Putamen (tissue), 1 donor: ENCODE measurements at places on chromosomes 6 and 20.

- no peak for DNase-seq
Observed at GRCh38 chr6:135944120-135944519, 92.6 kb downstream of the PDE7B start.

DNA sequence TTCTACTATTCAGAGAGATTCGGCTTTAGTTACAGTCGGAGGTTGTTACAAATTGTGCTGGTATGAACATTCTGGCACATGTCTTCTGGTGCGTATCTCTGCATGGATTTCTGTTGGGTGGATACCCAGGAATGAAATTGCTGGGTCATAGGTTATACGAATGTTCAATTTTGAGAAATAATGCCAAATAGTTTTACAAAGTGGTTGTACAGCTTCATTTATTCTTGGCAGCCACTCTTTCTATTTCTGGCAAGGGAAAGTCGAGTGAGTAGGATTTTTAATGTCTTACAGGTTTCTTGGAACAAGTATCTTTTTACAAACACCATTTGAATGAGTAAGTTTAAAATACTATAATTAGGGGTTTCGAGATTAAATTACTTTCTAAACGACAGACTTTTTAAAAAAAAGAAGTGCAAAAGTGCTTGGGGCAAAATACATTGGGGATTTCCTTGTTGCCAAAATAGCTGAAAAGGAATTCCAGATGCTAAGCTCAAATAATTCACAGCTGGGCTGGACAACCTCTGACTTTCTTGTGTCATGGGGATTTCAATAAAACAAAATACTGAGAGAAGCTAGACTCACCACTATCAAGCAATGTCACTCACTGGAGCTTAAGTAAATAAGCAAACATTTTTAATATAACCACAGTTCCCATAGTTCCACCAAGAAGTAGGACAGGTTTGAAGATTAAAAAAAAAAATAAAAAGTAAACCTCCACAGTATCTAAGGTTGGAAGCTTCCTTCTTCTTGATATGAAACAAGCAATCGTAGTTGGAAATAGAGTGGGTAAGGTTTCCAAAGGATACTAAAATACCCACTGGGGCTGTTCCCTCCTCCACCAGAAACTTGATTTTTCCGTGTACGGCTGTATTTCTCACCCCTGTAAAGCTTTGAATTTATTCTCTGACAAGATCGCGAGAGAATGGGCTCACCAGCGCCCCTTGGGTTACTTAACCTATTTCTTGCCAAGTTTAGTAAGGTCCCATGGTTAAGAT is 21.6 kb upstream of the GFOD1 start:
- DNase-seq, result no peak

DNA sequence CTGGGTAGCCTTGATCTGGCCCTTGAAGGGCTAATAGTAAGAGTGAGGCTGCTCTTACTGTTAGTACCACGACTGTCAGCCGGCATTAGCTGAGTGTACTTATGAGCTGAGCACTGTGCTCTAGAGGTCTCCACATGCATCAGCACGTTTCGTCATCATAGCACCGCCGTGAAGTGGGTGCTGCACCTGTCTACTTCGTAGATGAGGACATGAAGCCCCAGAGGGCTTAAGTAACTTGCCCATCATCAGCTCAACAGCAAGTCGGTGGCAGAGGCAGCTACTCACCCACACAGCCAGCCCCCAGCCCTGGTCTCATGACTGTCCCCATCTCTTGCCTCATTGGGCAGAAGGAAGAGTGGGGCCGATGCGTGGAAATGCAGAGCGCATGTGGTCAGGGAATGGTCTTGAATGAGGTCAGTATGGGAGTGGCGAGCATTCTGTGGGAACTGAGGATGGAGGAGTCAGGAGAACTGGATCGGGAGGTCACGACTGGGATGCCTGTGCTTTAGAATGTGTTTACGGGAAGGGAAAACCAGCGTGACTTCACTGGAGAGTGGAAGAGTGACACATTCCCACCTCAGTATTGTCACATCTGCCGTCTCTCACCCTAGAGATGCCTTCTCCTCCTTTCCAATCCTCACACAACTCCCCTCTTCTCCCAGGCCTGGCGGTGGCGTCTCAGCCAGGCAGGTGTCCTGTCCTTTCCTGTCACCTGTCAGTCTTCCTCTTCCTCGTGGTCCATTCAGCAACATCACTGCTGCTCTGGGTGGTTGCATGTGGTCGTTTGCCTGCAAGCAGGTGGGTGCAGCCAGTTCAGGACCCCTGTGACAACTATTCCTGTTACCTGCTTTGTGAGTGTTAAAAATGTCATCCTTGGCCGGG is 6.0 kb downstream of the SYTL3 start:
- DNase-seq, result no peak

DNA sequence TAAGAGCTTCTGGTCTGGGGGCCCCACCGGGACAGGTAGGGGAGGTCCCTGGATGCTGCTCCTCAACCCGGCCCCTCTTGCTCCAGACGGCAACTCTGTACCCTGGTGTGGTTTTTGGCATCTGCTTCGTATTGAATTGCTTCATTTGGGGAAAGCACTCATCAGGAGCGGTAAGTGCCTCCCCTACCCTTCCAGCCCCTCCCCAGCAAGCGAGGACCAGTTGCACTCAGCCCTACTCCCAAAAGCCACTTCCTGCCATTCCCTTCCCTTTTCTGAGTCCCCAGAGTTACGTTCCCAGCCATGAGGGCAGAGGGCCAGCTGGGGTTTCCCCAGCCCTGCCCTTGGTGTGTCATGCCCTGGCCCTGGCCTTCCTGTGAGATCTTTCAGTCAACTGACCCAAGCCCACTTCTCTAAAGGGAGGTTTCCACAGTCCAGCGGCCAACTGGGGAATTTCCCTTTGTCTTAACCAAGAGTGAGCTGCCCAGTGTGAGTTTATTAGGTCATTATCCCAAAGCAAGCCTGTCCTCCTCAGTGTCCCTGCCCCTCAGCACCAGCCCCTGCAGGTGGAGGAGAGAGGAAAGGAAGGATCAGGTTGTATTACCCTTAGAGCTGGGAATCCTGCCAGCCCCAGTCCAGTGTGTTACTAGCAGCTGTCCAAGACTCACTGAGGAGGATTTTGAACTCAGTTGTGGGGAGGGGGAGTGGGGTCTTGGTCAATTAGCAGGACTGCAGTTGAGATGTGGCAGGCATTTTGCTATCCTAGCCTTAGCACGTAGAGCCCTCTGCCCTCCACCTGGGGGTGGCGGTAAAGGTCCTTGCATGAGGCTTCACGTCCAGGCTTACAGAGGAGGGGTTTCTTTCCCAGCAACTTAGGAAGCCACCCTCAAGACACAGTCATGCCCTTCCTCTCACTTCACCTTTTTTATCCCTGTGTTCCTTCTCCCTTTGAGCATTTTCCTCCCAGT is 45.8 kb downstream of the TM9SF4 start:
- DNase-seq, result peak; percentile 60

- no peak for DNase-seq
Observed at GRCh38 chr6:111745186-111745585, 128.1 kb downstream of the FYN start.

DNA sequence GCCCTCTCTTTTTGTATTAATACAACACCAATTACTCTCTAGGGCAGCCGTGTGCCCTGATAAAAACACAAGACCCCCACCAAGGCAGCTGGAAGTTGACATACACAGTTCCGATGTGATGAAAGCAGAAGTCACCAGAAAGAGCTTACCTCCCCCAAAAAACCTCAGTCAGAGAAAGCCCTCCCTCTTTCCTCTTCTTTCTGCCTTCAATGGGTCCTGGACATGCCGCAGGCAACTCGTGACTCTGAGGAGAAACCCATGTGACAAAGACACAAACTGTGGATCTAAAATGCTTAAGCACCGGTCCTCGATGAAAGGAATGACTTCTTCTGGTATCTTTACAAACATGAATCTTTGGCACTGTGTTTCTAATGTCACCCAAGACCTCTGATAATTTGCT is 117.7 kb upstream of the CCDC28A start:
- DNase-seq, result no peak

- no peak for DNase-seq
Observed at GRCh38 chr20:51373713-51374455, 168.6 kb downstream of the NFATC2 start.

- no peak for DNase-seq
Observed at GRCh38 chr20:19211661-19212468, 577 bp upstream of the SLC24A3 start.

- DNase-seq, result no peak
Observed at GRCh38 chr20:52076164-52076563, 115.4 kb downstream of the ZFP64 start.

GRCh38 chr20:6185268-6185667 is 62.4 kb upstream of the FERMT1 start:
- DNase-seq, result no peak

GRCh38 chr6:53793318-53794136 is 1.3 kb upstream of the LRRC1 start:
- DNase-seq, result peak; percentile 56

- DNase-seq, result no peak
Observed at GRCh38 chr6:63537959-63538300, 34.4 kb upstream of the LOC128125822 start.

- no peak for DNase-seq
Observed at GRCh38 chr6:166078294-166078693, 89.4 kb downstream of the TBXT start.

GRCh38 chr6:109759098-109759955 is 68.2 kb downstream of the FIG4 start:
- DNase-seq, result no peak

- DNase-seq, result no peak
Observed at GRCh38 chr20:32594204-32594603, 9.1 kb upstream of the NOL4L start.

DNA sequence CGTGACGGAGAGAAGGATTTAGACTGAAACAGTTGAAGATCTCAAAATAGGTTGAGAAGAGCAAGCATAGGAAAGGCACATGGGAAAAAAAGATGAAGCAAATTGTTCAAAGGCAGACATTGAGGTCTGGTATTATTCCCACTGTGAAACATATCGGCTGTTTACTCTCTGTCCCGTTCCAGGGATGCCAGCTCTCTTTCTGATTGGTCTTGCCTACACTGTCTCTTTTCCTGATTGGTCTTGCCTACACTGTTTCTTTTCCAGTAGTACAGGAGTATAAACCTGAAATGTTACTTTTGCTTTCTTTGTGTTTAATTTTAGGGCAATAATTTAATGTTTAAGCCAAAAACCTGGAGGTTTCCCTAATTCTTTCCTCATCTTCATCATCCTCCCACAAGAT is 226.5 kb upstream of the MCHR2 start:
- DNase-seq, result no peak

- DNase-seq, result no peak
Observed at GRCh38 chr6:144122861-144123260, 27.5 kb upstream of the STX11 start.

DNA sequence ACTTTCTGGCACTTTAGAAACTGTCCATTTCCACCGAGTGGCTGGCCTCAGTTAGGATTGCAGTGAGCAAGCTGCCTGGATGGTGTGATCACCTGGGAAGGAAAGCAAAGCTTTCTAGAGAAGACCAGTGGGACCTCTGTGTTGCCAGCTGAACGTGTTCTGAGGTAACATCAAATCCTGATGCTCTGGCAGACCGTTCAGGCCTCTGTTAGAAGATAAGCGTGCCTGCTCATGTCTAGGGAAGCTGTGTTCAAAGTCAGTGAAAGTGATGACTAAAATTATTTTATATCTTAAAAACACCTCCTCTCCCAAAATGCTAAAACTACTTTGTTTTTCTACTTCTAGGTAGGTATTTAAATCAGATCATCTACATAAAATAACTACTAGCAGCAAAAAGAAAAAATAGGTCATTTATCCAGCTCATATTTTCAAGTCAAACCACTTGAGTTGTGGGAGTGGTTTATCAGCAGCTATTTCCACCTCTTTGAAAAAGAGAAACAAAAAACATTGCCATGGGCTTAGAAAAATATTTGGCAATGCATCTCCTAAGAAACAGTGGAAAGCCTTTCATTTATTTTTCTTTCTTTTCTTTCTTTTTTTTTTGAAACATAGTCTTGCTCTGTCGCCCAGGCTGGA is 54.8 kb downstream of the CEP43 start:
- no peak for DNase-seq

DNA sequence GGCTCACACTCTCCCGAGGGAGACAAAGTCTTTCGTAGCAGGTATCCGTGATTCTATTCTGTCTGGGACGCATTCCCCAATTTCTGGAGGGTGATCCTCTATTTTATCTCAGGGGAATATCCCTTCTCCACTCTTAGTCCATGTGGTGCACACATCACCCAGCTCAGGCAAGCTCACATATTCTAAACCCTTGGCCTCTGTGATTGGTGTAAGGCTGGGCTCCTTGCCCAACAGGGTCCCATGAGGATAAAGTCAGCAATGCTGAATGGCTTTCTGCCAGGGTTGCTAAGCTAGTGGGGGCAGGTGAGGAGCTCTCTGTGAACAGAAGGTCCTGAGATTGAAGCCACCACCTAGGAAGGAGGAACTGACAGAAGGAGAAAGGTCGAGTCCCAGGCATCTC is 137.2 kb downstream of the CDH26 start:
- no peak for DNase-seq

DNA sequence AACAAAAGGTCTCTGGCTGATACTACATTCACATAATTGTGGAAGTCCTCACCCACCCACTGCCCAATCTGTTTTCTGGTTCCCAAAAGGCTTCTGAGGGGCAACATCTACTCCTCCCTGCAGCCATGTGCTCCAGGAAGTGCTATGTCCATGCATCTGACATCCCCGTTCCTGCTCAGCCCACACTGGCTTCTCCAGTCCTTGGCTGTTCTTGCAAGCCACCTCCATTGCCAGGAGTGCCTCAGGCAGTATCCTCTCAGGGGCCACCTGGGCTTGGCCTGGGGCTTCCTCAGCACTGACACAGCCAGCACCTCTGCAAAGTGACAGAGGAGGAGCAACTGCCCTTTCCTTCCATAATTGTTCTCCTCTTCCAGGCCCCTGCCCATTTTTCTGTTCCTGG is 18.3 kb downstream of the ARHGAP18 start:
- DNase-seq, result no peak

DNA sequence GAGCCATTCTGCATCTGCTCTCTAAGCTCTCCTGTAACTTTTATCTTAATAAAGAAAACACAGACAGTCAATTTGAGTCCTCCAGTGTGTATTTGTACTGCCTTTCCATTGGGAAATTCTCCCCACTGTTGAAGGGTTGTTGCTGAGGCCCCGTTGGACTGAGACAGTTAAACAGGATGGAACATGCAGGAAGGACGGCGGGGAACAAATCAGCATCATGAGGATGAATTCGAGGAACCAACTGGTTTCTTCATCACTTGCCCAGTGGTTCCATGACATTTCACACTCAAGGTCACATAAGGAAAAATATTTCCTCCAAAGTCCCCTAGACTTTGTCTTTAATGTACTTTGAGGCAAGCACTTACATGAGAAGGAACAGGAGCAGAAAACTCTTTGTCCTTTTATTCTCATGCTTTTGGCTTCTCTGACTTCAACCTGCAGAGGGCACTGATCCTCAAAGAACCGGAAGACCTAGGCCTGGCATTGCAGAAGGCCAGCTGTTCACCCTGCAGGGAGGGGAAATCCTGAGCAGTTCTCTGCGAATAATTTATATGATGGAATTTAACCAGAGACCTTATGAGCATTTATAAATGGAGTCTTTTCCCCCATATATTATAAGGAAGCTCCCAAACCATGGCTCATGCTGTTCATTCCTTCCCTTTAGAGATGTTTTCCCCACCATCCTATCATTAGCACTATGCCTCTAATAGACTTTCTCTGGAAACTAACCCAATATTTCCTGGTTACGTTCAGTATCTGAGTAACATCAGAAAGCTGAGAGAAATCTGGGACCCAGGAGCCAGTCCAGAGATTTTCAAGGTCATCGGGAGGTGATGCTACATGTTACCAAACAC is 55.2 kb upstream of the ADGRF1 start:
- peak; percentile 77 for DNase-seq
